ENCODE measurements at places on chromosomes 13 and 19.

DNA sequence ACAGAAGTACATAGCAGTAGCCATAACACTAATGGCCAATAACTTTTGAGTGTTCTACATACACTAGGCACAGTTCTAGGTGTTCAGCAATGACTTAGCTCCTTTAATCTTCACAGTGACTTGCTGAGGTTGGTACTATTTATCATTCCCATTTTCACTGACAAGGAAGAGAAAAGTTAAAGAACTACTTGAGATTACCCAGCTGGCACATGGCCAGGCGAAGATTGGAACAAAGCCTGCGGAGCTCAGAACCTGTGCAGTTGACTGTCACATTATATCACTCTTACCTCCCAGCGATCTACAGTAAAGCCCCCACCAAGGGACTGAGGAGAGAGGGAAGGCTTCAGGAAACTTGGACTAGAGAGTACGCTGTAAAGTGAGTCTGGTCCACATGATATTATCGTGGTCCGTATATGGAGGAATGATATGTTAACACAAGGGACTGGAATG, 42.4 kb upstream of the WDFY2 start:
- DNase-seq, result no peak

- no peak for DNase-seq
Measured at GRCh38 chr19:43562226-43562697, 13.1 kb downstream of the XRCC1 start.

DNA sequence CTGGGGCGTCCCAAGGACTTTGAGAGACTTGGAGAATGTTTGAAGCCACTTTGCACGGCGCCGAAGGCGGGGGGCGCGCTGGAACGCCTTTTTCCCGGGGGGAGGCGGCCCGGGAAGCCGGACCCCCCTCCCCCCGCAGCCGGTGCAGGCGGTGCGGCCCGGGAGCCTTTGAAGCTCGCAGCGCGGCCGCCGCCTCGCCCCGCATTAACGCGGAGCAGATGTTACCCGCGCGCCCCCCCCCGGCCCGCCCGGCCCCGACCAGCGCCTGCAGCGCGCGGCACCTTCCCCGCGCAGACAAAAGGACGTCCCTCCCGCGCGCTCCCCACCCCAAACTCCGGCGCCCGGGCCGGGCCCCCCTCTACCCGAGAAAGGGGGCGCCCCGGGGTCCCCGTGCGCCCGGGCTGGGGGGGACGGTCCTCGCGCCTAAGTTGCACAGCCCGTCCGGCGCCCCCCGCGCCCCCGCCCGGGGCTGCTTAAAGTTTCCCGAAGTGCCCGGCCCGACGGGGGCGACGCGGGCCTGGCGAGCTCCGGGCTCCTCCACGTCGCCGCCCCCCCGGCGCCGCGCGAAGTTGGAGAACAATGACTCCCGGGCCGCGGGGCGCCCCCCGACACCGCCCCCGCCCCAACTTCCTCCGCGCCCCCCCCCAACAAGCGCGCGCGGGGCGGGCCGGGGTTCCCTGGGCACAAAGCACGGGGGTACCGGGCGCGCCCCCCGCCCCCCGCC, 685 bp downstream of the TCF3 start:
- DNase-seq, result peak; percentile 21

DNA sequence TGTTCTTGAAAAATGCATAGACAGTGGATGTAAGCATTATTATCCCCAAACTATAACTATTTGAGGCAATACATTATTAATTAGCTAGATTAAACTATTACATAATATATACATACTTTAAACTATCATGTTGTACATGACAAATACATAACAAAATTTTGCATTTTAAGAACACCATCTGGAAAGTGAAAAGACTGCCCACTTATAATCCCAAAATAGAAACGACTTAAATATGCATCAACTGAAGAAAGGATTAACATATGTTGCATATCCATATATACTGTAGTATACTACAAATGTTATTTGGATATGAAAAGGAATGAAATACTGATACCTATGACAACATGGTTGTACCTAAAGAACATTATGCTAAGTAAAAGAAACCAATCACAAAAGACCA, 700.8 kb upstream of the SPRY2 start:
- no peak for DNase-seq

- no peak for DNase-seq
Measured at GRCh38 chr13:106156468-106156867, 379.0 kb downstream of the EFNB2 start.

DNA sequence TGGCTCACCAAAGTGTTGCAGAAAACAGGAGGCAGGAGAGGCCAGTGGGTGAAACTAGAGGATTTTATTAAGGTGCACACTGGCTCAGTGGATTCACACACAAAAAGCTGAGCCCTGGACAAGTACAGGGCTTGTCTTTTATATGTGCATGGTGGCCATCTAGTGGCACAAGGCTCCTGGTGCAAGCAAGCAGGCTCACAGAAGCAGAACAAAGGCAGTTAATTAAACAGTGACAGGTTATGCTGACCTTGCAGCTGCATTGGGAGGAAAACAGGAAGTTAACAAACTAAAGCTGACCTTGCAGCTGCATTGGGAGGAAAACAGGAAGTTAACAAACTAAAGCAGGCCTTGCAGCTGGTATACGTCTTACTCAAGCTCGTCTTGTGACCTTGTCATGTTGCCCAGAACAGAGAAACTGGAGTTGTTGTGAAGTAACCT, 65.3 kb upstream of the ZNF681 start:
- no peak for DNase-seq

- no peak for DNase-seq
Measured at GRCh38 chr13:112117258-112117954, 50.5 kb downstream of the SOX1 start.

DNA sequence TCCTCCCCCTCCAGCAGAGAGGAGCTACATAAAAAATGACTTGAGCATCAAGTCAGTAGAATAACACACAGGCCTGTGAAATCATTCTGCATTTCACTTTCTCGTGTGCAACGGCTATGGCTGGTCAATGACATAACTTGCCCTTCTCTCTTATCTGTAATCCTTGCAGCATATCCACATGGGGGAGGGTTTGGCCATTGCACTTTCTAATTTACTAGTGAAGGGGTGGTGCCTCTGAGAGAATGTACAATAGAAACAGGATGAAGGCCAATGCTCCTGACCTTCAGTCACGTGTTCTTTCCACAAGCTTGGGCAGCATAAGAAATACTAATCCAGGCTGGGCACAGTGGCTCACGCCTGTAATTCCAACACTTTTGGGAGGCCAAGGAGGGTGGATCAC, 641.0 kb upstream of the ARGLU1 start:
- DNase-seq, result no peak

GRCh38 chr19:4980838-4981680, 12.1 kb downstream of the KDM4B start:
- DNase-seq, result no peak

- no peak for DNase-seq
Measured at GRCh38 chr13:29939158-29939557, 88.7 kb upstream of the UBL3 start.

DNA sequence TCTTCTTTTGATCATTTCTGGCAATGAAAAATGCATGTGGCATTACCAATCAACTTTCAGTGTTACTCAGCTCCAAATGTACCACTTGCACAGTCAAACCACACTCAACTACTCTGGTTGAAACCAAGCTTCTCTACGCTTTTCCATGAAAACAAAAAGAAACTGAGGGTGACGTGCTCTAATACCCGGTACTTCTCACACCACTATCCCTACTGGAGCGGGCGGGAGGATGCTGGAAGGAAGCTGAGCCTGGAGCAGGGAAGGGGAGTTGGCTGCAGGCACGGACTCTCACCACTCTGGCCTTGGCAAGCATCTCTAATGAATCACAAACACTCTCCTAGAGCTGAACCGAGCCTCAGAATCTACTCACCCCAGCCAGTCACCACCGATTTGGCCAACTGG, 48.2 kb downstream of the STK24 start:
- no peak for DNase-seq

GRCh38 chr13:62320129-62321108, 904.8 kb upstream of the PCDH20 start:
- no peak for DNase-seq

DNA sequence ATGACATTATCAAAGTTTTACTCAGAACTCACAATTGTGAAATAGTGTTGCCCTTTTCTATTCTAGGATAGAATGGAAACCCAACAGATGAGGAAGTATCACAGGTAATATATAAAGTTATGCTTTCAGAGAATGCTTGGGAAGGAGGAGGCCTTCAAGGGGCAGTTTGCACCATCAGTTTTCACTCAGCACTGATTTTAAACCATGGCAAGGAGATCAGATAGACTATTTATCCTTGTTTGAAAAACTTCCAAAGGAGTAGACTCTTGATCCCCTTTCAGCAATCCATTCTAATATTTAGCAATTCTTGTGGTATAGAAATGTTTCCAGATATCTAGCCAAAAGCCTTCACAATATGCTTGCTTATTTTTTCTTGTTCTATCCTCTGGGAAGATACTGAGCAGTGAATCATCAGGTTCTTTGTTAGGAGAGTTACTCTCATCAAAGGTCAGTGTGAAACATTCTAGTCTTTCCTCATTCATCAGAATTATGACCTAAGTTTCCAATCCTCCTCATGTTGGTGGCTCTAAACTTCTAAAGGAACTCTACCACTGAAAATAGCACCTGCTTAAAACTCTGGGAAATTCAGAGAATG, 3.8 kb downstream of the GPC6 start:
- no peak for DNase-seq

GRCh38 chr19:18377026-18377425, 8.9 kb upstream of the GDF15 start:
- DNase-seq, result no peak

- DNase-seq, result no peak
Measured at GRCh38 chr13:19624265-19624664, 9.2 kb upstream of the MPHOSPH8 start.

- no peak for DNase-seq
Measured at GRCh38 chr19:34504809-34505291, 23.3 kb downstream of the WTIP start.

DNA sequence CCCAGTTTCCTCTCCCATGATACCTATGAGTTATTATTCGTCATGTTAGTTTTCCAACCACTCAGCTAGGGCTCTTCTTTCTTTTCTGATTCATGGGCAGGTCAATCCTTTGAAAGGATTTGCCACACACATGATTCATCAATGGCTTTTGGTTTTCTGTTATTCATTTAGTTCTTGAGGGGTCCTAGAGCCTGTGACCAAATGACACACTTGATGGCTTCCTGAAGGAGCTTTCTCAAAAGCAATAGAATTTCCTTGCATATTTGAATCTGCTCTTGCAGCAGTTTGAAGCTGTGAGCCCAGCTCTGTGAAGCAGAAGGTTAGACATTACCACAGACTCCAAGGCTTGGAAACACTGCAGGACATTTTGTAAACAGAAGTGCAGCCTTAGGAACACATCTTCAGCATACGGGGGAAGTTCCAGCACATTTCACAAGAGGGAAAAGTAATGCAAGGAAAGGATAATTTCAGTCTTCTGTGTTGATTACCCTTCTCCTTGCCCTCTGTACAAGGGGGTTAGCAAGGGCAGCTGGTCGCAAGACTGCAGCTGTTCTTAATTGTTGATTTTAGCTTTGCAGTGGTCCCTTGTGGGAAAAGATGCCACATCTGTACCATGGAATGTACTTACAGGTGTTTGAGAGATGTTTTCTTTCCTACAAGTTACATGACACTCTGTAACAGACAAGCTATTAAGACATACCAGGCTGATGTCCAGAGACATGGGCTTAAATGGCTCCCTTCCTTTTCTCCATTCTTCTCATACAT, 338.6 kb downstream of the KCNRG start:
- no peak for DNase-seq

- no peak for DNase-seq
Measured at GRCh38 chr13:46367617-46368327, 19.3 kb downstream of the RUBCNL start.

DNA sequence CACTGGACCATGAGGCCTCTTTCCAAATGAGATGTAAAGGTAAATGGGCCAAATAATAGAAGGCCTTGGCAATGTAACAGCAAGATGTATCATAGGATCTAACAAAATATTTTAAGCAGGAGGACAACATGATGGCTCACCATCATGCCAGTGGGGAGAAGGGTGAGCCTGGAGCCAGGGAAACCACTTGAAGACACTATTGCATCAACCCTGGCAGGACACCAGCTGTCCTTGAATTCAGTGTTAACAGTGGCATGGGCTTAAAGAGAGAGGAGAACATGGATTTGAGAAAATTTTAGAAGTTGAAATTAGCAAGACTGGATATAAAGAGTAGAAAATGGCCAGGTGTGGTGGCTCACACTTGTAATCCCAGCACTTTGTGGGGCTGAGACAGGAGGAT, 6.7 kb upstream of the RCBTB2 start:
- DNase-seq, result no peak

- DNase-seq, result no peak
Measured at GRCh38 chr19:18883526-18884304, 12.2 kb downstream of the CERS1 start.

- no peak for DNase-seq
Measured at GRCh38 chr13:32409561-32410421, 18.1 kb downstream of the N4BP2L1 start.

- no peak for DNase-seq
Measured at GRCh38 chr13:29140277-29140676, 320.1 kb downstream of the MTUS2 start.

DNA sequence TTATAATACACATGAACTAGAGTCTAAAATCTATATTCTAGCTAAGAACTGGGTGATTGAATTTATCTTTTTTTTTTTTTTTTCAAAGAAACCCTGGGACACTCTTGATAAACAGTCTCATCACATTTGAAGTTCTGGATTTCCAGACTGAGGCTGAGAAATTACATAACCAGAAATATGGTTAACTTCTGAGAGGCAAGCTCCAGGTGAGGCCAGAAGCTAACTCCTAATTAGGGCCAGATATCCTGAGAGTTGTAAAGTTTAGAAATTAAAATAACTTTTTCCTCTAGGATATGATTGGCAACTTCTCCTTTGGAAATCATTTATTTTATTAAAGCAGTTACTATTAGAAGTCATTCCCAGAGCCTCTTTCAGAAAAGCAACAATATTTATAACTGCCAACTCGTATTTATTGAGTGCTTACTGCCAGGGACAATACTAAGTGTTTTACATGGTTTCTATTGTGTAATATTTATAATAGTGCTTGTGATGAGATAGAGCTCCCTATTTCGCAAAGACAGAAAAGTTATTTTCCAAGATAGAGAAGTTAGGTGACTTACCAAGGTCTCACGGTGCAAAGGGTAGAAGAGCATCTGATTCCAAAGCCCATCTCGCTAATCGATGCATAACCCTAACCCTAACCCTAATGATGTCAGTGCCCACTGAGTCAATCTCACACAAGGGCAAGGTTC, 187.7 kb downstream of the DCT start:
- no peak for DNase-seq

GRCh38 chr13:26320766-26321165, 66.8 kb downstream of the CDK8 start:
- no peak for DNase-seq
